ENCODE measurements at places on chromosomes 5 and 9. TPM values are rescaled to one million over a fixed set of nuclear protein-coding genes. Genes with fewer than 3 reads are reported as not detected.

SLC4A9 gene
- not detected for total RNA-seq

INIP gene
- total RNA-seq = 13.6 TPM

HMGCR gene
- total RNA-seq = 25.8 TPM

ARAP3 gene
- total RNA-seq = 5.7 TPM

SOHLH1 gene
- not detected for total RNA-seq

LAMC3 gene
- total RNA-seq = 2.1 TPM

CBY3 gene
- total RNA-seq = not detected

PRDM9 gene
- not detected for total RNA-seq

PCDHGC5 gene
- total RNA-seq = not detected

ITK gene
- total RNA-seq = 0.13 TPM

ARHGEF28 gene
- total RNA-seq = 14.3 TPM

BHMT2 gene
- total RNA-seq = not detected

HAUS6 gene
- total RNA-seq = 23.1 TPM

HTR4 gene
- not detected for total RNA-seq

NUTM2F gene
- not detected for total RNA-seq

CCL27 gene
- total RNA-seq = not detected

PTGES2 gene
- 100 TPM for total RNA-seq

EGR1 gene
- 9.9 TPM for total RNA-seq

TLX3 gene
- total RNA-seq = not detected

PCDHB10 gene
- 0.02 TPM for total RNA-seq

OTP gene
- 0.03 TPM for total RNA-seq

TTLL11 gene
- 3.6 TPM for total RNA-seq

NEK6 gene
- total RNA-seq = 71.9 TPM

TSSK1B gene
- not detected for total RNA-seq

OGN gene
- not detected for total RNA-seq

NAIP gene
- total RNA-seq = 0.31 TPM

SPATA31D4 gene
- total RNA-seq = not detected

CNTNAP3 gene
- total RNA-seq = 7.3 TPM

SKP1 gene
- total RNA-seq = 654 TPM

FBLL1 gene
- not detected for total RNA-seq

ELAVL2 gene
- not detected for total RNA-seq

BARX1 gene
- 10.5 TPM for total RNA-seq

SNCAIP gene
- total RNA-seq = 0.03 TPM

FAM78A gene
- total RNA-seq = 0.32 TPM

AJM1 gene
- 4.4 TPM for total RNA-seq

SLCO4C1 gene
- total RNA-seq = not detected

SLC36A3 gene
- not detected for total RNA-seq

PRSS3 gene
- total RNA-seq = 13.6 TPM
